ENCODE measurements at places on chromosomes 1 and 21. TPM values are rescaled to one million over a fixed set of nuclear protein-coding genes. Genes with fewer than 3 reads are reported as not detected.

C1QTNF12 gene
- total RNA-seq: 1.7 TPM

DNA sequence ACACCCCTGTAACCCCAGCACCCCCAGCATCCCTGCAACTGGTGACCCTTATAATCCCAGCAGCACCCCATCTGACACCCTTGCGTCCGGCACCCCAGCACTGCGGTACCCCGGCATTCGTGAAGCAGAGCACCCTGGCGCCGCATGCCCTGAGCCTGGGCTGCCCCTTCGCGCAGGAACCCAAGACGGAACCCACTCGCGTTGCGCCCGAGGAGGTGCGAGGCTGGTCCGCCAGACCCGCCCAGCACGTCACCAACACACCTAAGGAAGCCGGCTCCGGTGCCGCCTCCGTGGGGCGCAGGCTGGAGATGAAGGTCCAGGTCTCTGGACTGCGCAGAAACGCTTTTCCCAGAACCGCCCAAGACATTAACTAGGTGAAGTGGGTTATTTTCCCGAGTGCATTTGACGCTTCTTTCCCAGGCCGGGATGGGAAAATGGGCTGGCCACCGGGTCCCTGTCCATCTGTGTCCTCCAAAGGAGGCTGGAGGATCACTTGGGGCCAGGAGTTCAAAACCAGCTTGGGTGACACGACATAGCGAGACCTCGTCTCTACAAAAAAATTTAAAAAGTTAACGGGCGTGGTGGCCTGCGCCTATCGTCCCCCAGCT, 15.9 kb upstream of the RNF187 start:
- no peak for DNase-seq

GRCh38 chr1:211732293-211732980, 57.0 kb upstream of the NEK2 start:
- no peak for DNase-seq

DNA sequence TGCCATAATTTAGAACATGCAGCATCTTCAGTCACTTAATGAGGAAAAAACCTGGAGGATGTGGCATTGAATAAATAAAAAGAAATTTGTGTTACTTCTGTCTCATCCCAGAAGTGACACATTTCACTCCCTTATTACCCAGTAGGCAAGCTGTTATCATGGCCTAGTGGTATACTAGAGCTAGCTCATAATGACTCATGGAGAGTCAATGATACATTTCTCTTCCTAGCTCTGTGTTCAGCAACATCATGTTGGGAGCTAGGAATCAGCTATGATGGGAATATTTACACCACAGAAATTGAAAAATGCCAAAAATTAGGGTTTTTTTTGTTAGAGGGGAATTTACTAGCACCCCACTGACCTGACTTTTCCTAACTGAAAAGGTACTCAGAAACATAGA, 182.7 kb downstream of the HMCN1 start:
- no peak for DNase-seq

DNA sequence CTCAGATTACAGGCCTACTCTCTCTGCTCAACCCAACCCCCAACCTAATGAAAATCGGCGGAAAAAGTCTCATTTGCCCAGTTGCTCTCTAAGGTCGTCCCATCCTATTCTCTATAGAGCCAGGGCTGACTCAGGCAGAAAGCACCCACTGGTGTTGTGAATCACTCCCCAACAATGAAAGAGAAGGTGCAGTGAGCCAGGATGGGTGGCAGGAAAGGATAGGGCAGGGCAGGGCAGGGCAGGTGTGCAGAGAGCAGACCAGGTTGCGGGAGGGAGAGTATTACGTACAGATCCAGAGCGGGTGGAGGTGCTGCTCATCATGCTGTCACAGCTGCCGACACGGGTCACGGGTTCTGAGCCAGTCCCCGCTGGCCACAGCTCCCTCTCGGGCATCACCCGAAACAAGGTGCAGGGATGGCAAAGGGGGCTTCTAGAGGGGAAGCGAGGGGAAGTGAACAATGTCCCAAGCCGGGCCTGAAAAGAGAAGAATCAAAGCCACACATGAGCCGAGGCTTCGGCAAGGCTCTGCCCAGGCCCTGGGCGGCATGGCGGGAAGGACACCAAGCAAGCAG, 5.3 kb downstream of the C1orf116 start:
- no peak for DNase-seq

DNA sequence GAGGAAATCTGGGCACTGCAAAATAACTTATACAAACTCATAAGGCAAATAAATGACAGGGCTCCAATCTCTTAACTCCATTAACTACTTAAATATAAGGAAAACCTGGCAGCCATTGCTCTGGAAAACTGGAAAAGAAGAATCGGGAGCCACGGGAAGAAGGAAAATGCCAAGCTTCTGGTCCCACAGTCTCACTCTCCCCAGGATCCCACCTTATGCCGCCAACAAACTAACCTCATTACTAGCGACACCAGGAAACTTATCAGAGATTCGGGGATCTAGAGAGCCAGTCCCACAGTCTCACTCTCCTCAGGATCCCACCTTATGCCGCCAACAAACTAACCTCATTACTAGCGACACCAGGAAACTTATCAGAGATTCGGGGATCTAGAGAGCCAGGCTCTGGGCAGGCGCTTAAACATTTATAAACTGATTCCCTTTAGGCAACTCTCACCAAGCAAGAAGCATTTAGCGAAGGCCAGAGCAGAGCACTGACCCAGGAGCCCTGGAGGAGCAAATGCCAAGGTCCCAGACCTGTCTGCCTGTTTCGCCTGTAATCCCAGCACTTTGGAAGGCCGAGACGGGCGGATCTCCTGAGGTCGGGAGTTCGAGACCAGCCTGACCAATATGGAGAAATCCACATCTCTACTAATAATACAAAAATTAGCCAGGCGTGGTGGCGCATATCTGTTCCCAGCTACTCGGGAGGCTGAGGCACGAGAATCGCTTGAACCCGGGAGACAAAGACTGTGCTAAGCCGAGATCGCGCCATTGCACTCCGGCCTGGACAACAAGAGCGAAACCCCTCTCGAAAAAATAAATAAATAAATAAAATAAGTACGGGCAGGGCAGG, 720 bp downstream of the PSMB2 start:
- DNase-seq: no peak

DNA sequence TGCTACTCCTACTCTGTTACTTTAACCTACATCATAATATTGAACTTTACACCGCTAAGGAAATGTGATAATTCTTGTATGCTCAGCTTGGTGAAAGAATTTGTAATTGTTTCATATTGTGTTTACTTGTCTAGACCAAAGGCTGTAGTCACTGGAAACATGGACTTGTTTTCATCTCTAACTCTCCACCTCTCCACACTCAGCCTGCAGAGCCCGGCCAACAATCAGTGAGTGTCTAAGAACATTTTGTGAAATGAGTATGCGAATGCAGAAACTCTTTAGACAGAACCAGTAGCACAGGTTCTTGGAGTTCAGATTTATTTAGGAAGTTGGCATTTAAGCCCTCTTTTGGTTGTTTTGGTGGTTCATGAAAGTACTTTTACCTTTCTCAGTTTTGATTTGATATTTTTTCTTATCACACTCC, 3.2 kb upstream of the RWDD3 start:
- DNase-seq: no peak

- DNase-seq: no peak
Measured at GRCh38 chr1:193251950-193252349, 65.5 kb upstream of the B3GALT2 start.
